Frontal cortex (tissue), 4 donors: ENCODE measurements at places on chromosomes 12 and 14. TPM values are rescaled to one million over a fixed set of nuclear protein-coding genes. Genes with fewer than 3 reads are reported as not detected.

Gene MGST1
- 3.7 TPM for total RNA-seq

Gene CCDC85C
- 9.8 TPM for total RNA-seq

Gene PRR4
- 1.2 TPM for total RNA-seq

Gene LBHD2
- not detected for total RNA-seq

Gene PGF
- 2.9 TPM for total RNA-seq

Gene GLIPR1L2
- total RNA-seq, result 0.41 TPM

Gene GZMH
- not detected for total RNA-seq

Gene ITGA5
- total RNA-seq, result 3.7 TPM

Gene TAS2R13
- 2.4 TPM for total RNA-seq

Gene GPD1
- 9.4 TPM for total RNA-seq

Gene ZC2HC1C
- total RNA-seq, result 2.4 TPM

Gene TMEM253
- total RNA-seq, result not detected

Gene OTUB2
- 4.9 TPM for total RNA-seq

Gene LUM
- 12.6 TPM for total RNA-seq

Gene G2E3
- total RNA-seq, result 42.8 TPM

Gene ASPG
- 0.41 TPM for total RNA-seq

Gene FAM181A
- total RNA-seq, result 2.4 TPM

Gene SELPLG
- total RNA-seq, result 1.2 TPM

Gene PTPRR
- 16.7 TPM for total RNA-seq

Gene KCNMB4
- 54.2 TPM for total RNA-seq

Gene SOX5
- total RNA-seq, result 107 TPM

Gene P2RX2
- not detected for total RNA-seq

Gene STAC3
- 1.6 TPM for total RNA-seq

Gene DERA
- 22.4 TPM for total RNA-seq
